ENCODE measurements at places on chromosomes 13 and 19. TPM values are rescaled to one million over a fixed set of nuclear protein-coding genes. Genes with fewer than 3 reads are reported as not detected.

- no peaks in the 10 kb centered on the region for H3K4me1 ChIP-seq
- no peak overlapping the region for H3K27ac ChIP-seq
- H3K4me3 ChIP-seq, result no peak overlapping the region
- DNase-seq, result no peak
- H3K27me3 ChIP-seq, result no peaks in the 10 kb centered on the region
Observed at GRCh38 chr13:62625214-62625881, 1209.7 kb upstream of the PCDH20 start.

DNA sequence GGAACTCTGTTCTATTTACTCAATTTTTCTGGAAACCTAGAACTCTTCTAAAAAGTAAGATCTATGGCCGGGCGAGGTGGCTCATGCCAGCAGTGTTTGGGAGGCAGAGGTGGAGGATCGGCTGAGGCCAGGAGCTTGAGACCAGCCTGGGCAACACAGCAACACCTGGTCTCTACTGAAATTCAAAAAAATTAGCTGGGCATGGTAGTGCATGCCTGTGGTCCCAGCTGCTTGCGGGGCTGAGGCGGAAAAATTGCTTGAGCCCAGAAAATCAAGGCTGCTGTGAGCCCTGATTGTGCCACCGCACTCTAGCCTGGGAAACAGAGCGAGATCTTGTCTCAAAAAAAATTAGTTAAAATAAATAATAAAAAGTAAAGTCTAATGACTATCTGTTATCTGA, 28.6 kb downstream of the F2RL3 start:
- H3K36me3 ChIP-seq, result no peaks in the 10 kb centered on the region
- peaks cover 3% of the 10 kb centered on the region for H3K27me3 ChIP-seq
- no peak for DNase-seq
- no peak overlapping the region for H3K4me3 ChIP-seq
- no peaks in the 10 kb centered on the region for H3K4me1 ChIP-seq

- H3K27ac ChIP-seq, result no peak overlapping the region
- peaks cover 14% of the 10 kb centered on the region for H3K4me1 ChIP-seq
- no peak overlapping the region for H3K4me3 ChIP-seq
- no peaks in the 10 kb centered on the region for H3K27me3 ChIP-seq
- no peaks in the 10 kb centered on the region for H3K36me3 ChIP-seq
Observed at GRCh38 chr19:44776402-44777096, 1.1 kb upstream of the CBLC start.

DNA sequence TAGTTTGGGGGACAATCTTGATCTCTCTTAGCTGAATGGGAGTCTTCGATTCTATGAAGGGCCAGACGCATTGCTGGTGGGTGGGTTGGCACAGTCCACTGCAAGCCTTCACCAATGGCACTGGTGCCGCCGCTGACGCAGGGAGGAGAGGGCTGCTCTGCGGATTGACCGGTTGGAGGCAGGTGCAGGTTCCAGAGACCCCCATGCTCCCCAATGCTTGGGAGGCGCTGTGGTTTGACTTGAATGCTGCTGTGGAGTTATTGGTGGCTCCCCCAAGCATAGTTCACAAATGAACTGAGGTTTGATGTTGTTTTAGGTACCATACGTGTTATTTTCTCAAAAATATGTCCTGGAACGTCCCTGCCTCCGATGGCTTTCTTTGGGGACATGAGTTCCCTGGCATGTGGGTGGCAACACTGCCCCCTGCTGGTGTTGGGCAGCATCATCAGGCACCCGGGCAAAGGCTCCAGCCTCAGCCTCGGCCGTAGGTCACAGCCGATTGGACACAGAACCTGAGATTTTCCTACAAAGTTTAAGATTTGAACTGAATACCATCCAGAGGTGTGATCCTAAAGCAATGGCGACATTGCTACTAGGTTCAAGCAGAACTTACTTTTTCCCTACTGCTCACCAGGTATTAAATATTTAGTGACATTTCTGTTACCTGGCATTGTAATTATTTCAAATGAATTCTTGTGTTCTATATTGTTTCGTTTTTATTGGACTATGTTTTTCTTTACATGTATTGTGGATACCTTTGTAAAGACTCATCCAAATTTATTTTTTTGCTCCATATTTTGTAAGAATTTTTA, 95.5 kb downstream of the ANKRD10 start:
- H3K36me3 ChIP-seq, result no peaks in the 10 kb centered on the region
- no peaks in the 10 kb centered on the region for H3K27me3 ChIP-seq
- no peak overlapping the region for H3K27ac ChIP-seq
- H3K4me3 ChIP-seq, result no peak overlapping the region

DNA sequence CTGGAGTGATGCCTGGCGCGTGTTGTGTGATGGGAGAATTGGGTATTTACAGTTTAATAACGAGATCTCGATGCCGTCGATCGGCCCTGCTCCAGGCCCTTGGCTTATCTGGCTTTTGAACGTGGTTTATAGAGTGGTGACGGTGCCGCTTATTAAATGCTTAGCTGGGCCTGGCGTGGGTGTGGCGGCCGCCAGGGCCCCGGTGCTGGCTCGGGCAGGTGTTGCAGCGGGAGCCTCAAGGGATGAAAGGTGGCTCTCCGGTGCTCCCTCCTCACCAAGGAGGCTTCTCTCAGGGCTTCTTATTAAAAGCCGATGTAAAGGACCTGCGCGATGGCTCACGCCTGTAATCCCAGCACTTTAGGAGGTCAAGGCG, 173.8 kb downstream of the KDM4B start:
- DNase-seq, result peak; percentile 66
- H3K36me3 ChIP-seq, result peaks cover 11% of the 10 kb centered on the region
- H3K27ac ChIP-seq, result no peak overlapping the region
- no peak overlapping the region for H3K4me3 ChIP-seq
- no peaks in the 10 kb centered on the region for H3K27me3 ChIP-seq
- peaks cover 17% of the 10 kb centered on the region for H3K4me1 ChIP-seq

GRCh38 chr19:23996549-23996948, 81.9 kb downstream of the ZNF726 start:
- peak; percentile 48 for DNase-seq
- no peaks in the 10 kb centered on the region for H3K27me3 ChIP-seq
- no peaks in the 10 kb centered on the region for H3K36me3 ChIP-seq
- no peak overlapping the region for H3K4me3 ChIP-seq
- H3K27ac ChIP-seq, result no peak overlapping the region

THAP8 gene
- 3.2 TPM for total RNA-seq

DNA sequence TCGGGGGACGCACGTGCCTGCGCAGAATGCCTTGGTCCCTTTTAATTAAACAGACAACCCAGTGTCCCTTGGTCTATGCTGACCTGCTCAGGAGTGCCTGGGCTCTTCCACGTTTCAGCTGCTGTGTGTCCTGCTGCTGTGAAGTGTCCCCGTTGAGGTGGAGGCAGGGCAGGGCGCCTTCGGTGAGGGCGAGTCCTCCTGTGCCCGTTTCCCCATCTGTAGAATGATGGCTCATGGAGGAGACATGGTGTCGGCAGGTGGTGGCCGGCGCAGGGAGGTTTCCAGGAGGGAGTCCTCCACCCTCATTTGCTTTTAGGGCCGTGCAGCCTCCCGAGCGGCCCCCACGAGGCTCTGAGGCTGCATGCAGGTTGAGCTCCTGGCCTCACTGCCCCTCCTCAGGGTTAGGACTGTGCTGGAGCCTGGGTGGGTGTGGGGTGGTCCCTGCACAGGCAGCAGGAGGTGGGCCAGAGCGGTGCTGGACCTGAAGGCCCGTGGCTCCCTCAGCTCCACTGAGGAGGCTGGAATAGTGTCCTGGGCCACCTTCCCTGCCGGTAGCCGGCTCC, 8.8 kb downstream of the STK11 start:
- H3K27ac ChIP-seq, result peak overlapping the region; percentile 90
- DNase-seq, result peak; percentile 49
- peaks cover 59% of the 10 kb centered on the region for H3K4me1 ChIP-seq

IFI30 gene
- total RNA-seq, result 126 TPM

DNA sequence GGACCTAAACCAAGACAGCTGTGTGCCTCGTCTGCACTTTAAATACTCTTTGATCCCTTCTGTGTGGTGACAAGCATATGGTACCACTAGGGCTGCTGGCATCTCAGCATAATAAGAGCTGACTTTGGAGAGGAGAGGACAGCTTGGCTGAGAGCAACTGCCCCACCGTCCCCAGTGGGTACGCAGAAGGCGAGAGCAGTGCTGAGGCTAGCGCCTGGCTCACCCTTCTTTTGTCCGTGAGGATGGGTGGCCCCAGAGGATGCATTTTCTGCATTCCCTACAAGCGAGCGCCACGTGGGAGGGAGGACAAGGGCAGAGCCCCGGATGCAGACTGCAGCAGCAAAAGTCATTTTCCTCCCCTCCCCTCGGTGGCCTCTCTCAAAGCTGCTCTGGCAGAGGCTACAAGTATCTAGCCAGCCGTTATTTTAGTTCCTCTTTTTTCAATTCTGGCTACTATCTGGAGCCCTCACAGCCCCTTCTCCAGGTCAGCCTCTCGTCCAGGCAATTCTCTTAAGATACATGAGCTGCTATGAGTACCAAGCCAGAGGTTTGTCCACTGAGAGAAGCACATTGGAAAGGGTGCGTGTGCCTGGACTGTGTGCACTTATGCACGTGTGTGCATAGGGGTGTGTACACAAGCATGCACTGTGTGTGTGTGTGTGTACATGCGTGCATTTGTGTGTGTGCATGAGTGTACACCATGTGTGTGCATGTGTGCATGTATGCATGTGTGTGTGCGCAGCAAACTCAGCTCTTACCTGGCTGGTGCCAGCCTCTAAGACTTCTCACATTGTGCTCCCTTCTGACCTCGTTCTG, 51.3 kb downstream of the RAB20 start:
- no peak overlapping the region for H3K4me3 ChIP-seq
- peaks cover 94% of the 10 kb centered on the region for H3K36me3 ChIP-seq
- DNase-seq, result peak; percentile 60
- H3K27ac ChIP-seq, result no peak overlapping the region

TMPRSS9 gene
- total RNA-seq, result 1.1 TPM

DNA sequence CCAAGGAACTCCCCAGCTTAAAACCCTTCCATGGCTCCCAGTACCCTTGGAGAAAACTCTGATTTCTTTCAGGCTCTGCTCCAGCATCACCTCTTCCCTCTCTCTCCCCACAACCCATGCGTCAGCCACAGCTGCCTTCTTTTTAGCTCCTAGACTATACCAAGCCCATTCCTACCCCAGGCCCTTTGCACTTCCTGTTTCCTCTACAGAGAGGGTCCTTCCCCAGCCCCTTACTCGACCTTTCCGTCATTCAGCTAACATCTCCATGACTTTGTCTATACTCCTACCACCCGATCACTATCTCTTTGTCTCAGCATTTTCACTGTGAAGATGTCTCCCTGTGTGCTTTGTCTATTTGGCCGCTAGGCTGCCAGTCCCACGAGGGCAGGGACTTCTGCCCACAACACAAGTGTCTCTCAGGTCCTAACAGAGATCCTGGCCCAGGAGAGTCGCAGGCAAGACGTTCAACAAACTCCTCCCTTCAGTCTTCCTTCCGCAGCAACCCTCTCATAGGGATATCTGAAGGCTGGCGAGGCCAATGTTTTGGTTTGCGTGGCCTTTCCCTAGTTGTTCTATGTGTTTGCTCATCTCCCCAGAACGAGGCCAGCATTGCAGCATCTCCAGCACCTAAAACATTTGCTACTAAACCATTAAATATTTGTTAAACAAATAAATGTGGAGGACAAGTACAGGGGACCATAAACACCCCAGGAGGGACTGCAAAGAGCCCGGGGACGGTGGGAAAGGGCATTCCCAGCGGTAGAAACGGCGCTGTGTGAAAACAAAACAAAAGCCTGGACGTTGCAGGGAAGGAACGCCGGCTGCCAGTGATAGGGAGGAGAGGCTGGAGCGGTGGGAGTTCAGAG, 816 bp downstream of the CCNP start:
- peak overlapping the region; percentile 66 for H3K4me3 ChIP-seq
- peaks cover 3% of the 10 kb centered on the region for H3K27me3 ChIP-seq
- H3K27ac ChIP-seq, result no peak overlapping the region
- no peaks in the 10 kb centered on the region for H3K36me3 ChIP-seq
- DNase-seq, result peak; percentile 95

RUVBL2 gene
- 113 TPM for total RNA-seq

DNA sequence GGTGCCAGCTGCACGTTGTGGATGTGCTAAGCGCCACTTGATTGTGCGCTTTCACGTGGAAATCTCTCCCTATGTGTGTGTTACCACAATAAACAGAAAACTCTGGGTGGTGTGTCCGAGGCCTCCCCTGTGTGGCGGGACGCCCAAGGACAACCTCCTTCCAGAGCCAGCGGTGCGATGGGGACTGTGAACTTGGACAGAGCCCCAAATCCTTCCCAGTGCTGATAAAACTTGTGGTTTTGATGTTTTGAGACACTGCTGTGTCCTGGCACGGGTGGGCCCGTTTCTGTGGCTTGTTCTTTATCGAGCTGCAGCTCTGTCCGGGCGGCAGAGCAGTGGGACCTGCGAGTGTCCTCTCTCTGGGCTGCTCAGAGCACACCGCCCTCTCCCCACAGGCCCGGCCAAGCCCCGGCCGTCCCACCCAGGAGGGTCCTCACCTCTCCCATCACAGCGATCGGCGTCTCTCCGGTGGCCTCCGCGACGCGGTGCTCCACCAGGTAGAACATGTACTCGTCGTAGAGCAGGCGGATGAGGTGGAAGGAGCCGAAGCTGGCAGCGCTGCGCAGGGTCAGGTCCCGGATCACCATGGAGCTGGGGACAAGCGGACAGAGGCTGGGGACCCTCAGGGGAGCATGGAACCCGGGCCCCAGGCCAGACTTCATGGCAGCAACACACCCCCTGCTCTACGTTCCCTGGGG, 18.8 kb upstream of the RANBP3 start:
- no peaks in the 10 kb centered on the region for H3K27me3 ChIP-seq
- H3K4me1 ChIP-seq, result no peaks in the 10 kb centered on the region
- no peak overlapping the region for H3K4me3 ChIP-seq
- peak; percentile 53 for DNase-seq
- no peak overlapping the region for H3K27ac ChIP-seq

GRCh38 chr19:6393074-6393982, at the start of gene GTF2F1:
Gene GTF2F1 (minus strand): TSS chr19:6393164. CDS start chr19:6392995, 169 bp downstream.
- H3K4me1 ChIP-seq, result peaks cover 10% of the 10 kb centered on the region
- DNase-seq, result peak; percentile 99
- peak within 1 kb of the TSS; percentile 94 for H3K4me3 ChIP-seq
- H3K27me3 ChIP-seq, result no peaks in the 10 kb centered on the region
- H3K36me3 ChIP-seq, result peaks cover 27% of the 10 kb centered on the region
- peak within 1 kb of the TSS; percentile 98 for H3K27ac ChIP-seq

GRCh38 chr13:102236830-102237229, 165.0 kb downstream of the FGF14 start:
- H3K27ac ChIP-seq, result no peak overlapping the region
- H3K4me3 ChIP-seq, result no peak overlapping the region
- H3K4me1 ChIP-seq, result no peaks in the 10 kb centered on the region
- no peaks in the 10 kb centered on the region for H3K36me3 ChIP-seq
- no peak for DNase-seq
- no peaks in the 10 kb centered on the region for H3K27me3 ChIP-seq

ZNF135 gene
- 8.3 TPM for total RNA-seq

KLHL26 gene
- total RNA-seq, result 5.1 TPM

- H3K27ac ChIP-seq, result peak overlapping the region; percentile 70
- DNase-seq, result peak; percentile 99
- H3K27me3 ChIP-seq, result no peaks in the 10 kb centered on the region
- H3K36me3 ChIP-seq, result peaks cover 62% of the 10 kb centered on the region
- peaks cover 13% of the 10 kb centered on the region for H3K4me1 ChIP-seq
Observed at GRCh38 chr19:18995804-18996241, 37.5 kb downstream of the SUGP2 start.

GRCh38 chr19:38699027-38699346, 45.3 kb downstream of the CAPN12 start:
- H3K4me1 ChIP-seq, result peaks cover 9% of the 10 kb centered on the region
- DNase-seq, result peak; percentile 44
- H3K36me3 ChIP-seq, result peaks cover 80% of the 10 kb centered on the region
- H3K27me3 ChIP-seq, result no peaks in the 10 kb centered on the region
- no peak overlapping the region for H3K27ac ChIP-seq
- no peak overlapping the region for H3K4me3 ChIP-seq
